Activated naive CD4-positive, alpha-beta T cell (primary cell): ENCODE measurements at places on chromosomes 3 and 15.

DNA sequence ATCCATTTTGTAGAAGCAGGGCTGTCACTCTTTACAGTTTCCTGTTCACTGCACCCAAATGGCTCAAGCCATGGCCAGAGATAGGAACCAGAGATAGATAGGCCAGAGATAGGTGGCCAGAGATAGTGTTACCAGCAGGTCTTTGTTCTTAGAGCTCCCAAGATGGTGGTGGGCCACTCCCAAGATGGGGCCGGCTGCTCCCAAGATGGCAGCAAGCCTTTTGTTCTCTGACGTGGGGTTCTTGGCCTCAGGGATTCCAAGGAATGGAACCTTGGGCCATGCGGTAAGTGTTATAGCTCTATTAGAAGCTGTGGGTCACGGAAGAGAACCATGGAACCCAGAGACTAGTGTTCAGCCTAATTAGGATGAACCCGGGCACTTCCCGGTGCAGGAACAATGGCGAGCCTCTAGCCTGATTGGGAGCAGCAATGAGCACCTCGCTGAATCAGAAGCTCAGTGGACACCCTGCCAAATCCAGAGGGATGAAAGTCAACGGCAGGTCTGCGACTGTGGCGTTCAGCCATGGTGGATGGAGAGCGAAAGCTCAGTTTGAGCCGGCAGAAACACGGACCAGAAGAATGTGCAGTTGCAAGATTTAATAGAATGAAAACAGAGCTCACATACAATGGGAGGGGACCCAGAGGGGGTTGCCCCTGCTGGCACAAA, 45.0 kb upstream of the CD96 start:
- no peak for DNase-seq

- DNase-seq, result no peak
Observed at GRCh38 chr3:69696367-69696766, 42.9 kb upstream of the MITF start.

GRCh38 chr3:57659004-57659673, 33.7 kb downstream of the DENND6A start:
- DNase-seq, result no peak

DNA sequence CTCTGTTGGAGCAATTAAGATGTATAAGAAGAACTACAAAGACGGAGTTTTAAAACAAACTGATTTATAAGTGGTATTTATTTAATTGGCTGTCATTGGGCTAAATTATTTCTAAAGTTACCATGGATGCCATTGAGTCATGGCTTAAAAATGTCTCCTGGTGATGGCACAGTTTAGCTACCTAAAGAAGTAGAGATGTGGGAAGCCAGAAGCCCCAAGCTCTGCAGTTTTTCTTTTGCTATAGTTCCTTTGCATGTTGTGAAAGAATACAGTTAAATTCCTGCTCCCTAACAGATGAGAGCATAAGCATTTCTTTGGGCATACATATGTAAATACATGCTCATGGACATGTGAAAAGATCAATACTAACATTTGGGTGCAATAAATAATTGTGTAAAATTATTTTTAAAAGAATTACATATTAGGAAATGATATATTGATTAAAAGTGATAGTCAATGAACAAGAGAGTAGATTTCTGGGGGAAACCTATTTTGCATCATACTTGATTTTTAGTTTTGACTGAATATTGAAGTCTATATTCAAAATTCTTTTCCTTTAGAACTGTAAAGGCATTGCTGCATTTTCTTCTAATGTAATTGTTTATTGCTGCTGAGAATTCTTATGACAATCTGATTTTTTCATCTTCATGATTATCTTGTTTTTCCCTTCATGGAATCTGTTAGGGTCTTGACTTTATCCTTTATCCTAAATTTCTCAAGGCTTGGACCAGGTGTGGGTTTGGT, 2.1 kb downstream of the OPA1 start:
- DNase-seq, result no peak

GRCh38 chr3:124653797-124654469, 76.3 kb upstream of the UMPS start:
- DNase-seq, result no peak

- no peak for DNase-seq
Observed at GRCh38 chr3:25184641-25185250, 243.3 kb upstream of the RARB start.
